Naive thymus-derived CD8-positive, alpha-beta T cell (primary cell): ENCODE measurements at places on chromosomes 2 and 18.

- no peak for DNase-seq
- H3K27ac ChIP-seq, result no peak overlapping the region
- H3K4me1 ChIP-seq, result peaks cover 8% of the 10 kb centered on the region
- no peak overlapping the region for H3K4me3 ChIP-seq
- H3K36me3 ChIP-seq, result no peaks in the 10 kb centered on the region
Measured at GRCh38 chr18:501406-501714, 859 bp upstream of the COLEC12 start.

DNA sequence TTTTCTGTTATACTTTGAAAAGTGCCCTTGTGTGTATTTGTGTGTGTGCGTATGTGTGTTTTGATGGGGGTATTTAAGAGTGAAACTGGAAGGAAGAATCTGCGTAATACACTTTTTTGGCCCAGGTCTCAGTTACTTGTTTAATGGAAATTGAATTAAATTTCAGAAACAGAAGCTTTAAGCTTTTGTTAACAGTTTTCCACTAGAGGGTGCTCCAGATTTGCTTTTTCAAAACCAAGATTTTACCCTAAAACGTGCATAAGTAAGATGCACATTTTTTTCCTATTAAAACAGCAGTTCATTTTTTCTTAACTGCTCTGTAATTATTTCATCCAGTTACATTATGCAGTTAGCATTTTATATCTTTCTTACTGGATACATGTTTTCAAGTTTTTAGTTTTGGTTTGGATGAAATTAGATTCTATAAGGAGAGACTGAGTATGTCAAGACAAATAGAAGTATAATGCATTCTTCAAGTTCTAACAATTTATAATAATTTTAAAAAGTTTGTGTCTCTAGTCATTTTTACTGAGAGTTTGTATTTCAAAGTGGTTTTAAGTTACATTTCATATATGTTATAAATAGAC, 97.2 kb downstream of the PIK3C3 start:
- peaks cover 6% of the 10 kb centered on the region for H3K4me1 ChIP-seq
- no peak for DNase-seq
- no peak overlapping the region for H3K27ac ChIP-seq
- peaks cover 59% of the 10 kb centered on the region for H3K36me3 ChIP-seq

DNA sequence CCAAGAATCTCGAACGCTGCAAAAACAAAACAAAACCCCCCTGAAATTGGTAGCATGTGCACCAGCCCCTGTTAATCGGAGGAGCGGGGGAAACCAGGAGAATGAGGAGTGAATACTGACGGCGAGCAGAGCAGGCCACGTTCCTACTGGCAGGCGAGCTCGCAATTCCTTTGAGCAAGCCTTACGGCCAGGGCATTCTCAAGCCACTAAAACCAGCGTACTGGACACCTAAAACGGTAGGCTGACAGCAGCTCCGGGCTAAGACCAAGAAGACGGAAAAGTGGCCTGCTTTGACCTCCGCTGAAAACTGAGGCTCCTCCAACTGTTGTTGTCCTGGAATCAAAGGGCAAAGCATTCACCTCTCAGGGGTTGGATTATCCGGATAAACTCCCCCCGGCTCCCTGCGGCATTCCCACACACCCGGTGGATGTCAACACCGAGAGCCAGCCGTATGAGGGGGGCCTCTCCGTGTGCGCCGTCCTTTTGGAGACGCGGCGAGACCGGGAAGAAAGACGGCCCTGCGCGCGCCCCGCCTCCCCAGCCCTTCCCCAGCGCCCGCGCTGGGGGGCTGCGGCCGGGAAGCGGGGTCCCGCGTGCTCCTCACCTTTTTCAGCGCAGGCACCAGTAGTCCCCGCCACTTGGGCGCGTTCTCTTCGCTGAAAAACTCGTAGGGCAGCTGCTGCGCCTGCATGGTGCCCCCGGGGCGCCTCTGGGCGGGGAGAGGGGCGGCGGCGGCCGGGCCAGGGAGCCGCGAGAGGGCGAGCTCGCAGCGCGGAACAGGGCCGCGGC, 925 bp downstream of the SOS1 start:
- peaks cover 73% of the 10 kb centered on the region for H3K4me1 ChIP-seq
- H3K27ac ChIP-seq, result peak overlapping the region; percentile 89
- peak; percentile 59 for DNase-seq
- no peaks in the 10 kb centered on the region for H3K27me3 ChIP-seq
- H3K4me3 ChIP-seq, result peak overlapping the region; percentile 84

GRCh38 chr2:239349453-239350135, 51.2 kb downstream of the HDAC4 start:
- H3K27me3 ChIP-seq, result no peaks in the 10 kb centered on the region
- no peak overlapping the region for H3K4me3 ChIP-seq
- no peak overlapping the region for H3K27ac ChIP-seq
- H3K4me1 ChIP-seq, result peaks cover 8% of the 10 kb centered on the region
- peaks cover under 1% of the 10 kb centered on the region for H3K36me3 ChIP-seq
